ENCODE measurements at places on chromosomes 3 and 15. TPM values are rescaled to one million over a fixed set of nuclear protein-coding genes. Genes with fewer than 3 reads are reported as not detected.

- no peak for DNase-seq
Observed at GRCh38 chr3:13541691-13542090, 7.2 kb upstream of the FBLN2 start.

The SH3BP5 gene
- total RNA-seq: 110 TPM

GRCh38 chr3:141094790-141095545 is 43.8 kb downstream of the SPSB4 start:
- no peak for DNase-seq

DNA sequence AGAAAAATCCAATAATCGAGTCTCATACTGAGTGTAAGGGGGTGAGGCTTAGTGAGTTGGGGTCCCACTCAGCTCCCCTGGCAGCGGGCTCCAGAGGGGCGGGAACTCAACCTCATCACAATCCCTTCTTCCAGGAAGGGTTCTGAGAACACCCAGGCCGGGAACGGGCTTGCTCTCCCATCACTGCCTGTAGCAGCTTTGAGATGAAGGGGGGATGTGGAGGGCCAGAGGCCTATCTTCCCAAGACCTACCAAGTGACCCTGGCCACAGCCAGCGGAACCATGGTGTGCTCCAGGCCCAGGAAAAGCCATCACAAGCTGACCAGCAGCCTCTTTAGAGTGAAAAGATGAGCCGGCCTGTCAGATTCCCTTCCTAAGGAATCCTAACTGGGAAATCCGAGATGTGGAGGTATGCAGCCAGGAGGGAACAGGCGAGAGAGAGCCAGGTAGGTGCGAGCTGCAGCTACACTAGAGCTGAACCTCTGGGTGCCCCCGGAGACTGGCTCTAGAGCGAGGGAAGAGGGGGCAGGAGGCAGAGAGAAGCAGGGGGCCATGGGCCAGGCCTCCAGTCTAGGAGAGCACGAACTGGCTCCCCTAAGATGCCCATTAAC is 18.5 kb downstream of the GRAMD2A start:
- no peak for DNase-seq

The FEZF2 gene
- total RNA-seq: not detected

All from upper lobe of right lung (tissue), 1 donor.